ENCODE measurements at places on chromosomes 2 and 18. TPM values are rescaled to one million over a fixed set of nuclear protein-coding genes. Genes with fewer than 3 reads are reported as not detected.

DNA sequence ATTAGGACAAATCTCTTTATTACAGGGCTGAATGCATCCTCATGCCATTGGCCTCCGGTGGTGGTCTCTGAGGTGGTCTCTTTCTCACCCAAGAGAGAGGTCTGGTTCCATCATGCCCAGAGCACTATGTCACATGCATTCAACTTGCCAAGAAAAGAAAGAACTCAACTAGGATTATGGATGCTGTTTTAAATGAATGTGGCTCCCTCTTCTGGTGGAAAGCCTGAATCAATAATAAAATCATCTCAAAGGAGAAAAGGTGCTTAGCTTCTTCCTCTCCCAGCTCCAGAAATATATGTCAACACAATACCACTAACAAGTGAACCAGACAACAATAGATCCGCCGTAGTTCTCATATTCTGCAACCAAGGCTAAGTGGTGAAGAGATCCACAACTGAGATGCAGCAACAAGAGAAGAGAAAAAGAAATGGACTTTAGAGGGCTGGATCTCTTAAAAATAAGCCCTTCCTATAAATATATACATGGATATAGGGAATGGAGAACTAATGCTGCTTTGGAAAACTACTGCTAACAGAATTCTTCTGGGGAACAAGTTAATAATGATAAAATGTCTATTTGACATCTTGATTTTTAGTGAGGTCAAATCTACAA lies 396.8 kb downstream of the NCKAP5 start:
- DNase-seq, result peak; percentile 53

GRCh38 chr2:239204876-239205468 lies 195.8 kb downstream of the HDAC4 start:
- no peak for DNase-seq

DNA sequence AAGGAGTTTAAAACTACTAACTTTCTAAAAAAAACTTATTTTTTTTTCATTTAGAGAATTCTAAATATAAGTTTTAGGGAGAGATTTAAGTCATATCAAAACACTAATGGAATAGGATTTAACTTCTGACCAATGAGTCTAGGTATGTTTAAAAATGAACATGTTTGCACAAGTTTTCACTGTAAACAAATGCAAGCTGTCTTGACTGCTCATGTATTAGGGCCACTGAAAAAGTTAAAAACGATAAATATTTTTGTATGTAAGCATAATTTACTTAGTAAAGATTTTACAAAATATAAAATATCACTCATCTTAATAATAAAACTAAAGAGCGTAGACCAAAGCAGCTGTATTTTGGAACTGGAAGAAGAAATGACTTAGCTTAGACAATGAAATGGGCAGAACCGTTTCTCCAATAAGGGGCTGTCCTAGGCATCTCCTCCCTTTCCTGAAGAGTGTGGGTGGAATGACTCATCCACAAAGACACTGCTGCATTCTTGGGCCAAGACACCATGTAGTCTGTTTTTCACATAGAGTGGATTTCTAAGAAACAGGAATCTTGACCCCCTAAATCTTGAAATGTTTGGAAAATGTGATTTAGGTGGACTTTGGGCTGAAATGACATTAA lies 118.8 kb downstream of the MEP1B start:
- no peak for DNase-seq

GRCh38 chr18:658001-658946 lies 821 bp downstream of the TYMS start:
- peak; percentile 84 for DNase-seq

DNA sequence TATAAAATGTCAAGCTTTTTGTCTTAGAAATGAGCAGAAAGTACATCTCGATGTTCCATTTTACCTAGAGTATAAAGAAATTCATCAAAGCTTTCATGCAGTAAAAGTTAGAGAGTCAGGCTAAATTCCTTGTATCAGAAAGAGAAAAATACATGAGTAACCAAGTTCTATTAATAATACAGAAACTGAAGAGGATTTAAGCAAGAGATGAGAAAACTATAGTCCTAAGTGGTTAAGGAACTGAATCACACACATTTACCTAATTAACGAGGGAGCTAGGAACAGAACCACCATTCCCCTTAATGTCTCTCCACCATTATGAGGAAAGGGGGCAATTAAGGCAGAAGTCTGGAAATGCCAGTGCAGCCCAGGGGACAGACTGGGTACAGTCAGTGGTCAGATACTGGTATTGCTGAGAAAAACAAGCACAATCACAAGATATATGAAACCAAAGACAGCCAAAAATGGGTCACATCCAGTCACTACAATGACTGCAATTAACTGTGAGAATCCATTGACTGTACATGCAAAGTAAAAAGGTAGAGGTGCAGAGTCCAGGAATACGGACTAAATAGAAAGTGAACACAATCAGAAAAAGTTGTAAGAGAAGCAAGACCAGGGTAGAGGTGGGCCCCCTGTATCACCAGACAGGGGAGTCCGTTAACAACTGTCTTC lies 23.9 kb downstream of the MAP4K3 start:
- no peak for DNase-seq

- no peak for DNase-seq
These were observed 53.9 kb downstream of the SPATS2L start for GRCh38 chr2:200360364-200360763.

DNA sequence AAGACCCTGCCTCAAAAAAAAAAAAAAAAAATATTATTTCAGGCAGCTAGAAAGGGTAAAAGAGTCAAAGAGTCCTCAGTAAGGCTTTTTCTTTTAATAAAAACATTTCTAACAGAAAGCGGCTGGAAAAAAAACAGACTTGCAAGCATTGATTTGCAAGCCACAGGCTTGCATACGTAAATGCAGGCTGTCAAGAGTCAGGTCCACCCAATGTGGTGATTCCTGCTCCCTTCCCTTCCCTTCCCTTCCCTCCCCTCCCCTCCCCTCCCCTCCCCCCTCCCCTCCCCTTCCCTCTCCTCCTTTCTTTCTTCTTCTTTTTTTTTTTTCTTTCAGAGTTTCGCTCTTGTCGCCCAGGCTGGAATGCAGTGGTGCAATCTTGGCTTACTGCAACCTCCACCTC lies 74.4 kb upstream of the GULP1 start:
- DNase-seq, result no peak

- DNase-seq, result peak; percentile 37
These were observed 58.1 kb upstream of the SDC1 start for GRCh38 chr2:20282916-20283592.

DNA sequence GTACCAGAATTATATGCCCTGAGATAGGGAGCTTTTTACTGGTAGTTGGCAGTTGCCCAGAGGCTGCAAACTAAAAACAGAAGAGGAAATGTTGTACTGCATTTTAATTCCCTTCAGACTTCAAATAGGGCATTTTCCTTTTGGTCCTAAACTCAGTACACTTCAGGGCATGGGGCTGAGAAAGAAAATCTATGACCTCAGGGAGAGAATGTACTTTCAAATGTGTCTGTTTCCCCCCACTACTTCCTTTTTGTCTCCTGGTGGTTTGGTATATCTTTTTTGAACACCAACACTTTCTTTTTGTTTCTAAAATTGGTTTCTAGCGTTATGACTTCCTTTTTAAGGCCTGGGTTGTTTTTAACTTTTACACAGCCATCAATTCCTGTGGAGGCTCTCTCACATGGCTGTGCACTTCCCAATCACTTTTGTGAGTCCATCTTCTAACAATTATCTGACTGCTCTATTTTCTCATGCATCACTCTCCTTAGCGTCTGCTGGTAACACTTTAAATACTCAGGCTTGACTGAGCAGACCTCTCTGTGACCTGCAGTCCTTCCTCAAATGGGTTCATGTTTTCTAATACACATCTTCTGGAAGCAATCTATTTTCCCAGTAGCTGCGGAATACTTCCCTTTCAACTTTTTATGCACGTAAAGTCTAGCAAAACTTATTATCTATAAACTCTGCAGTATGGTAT lies 596.0 kb downstream of the LRP1B start:
- no peak for DNase-seq

- DNase-seq, result no peak
These were observed 14.6 kb downstream of the ADI1 start for GRCh38 chr2:3504741-3505140.

GRCh38 chr2:124482551-124482950 lies 457.5 kb downstream of the CNTNAP5 start:
- DNase-seq, result no peak

DNA sequence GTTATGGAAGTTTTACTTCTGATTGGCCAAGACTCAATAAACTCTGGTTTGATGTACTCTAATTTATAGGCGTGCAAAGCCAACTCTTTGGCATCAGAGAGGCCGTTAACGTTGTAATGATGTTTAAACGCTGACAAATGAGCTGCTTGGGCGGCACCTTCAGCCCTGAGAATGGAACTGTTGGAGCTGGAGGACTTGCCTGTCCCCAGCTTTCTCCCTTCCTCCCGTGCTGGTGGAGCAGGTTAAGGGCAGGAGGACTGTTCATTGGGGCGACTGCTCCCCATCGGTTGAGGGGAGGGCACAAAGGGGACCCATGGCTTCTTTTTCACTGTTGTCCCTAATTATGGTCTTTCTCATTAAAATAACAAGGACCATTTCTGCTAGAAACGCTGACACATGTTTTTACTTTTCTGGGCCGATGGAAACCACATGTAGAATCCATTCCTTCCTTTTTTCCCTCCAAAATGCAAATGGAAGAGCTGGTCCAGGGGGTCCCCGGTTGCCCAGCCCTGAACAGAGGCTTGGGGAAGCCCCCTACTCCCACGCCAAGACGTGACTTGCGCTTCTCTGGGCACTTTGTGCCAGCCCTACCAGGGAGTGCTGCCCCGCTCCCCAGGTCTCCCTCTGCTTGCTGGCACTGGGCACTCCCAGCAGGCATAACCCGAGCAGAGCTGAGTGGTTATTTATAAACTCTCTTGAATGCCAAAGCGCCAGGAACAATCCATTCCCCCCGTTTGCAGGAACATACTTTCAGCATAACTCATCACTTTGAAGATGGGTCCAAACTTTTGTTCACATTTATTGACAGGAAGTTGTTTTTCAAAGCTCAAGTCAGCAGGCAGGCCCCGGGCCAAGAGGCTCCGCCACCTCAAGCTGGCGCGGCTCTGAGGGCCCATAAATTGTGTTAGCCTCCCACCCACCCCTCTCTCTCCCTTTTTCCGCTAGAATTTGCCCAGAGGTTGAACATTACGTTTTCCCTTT lies 170.1 kb downstream of the ASB1 start:
- DNase-seq, result peak; percentile 65

Gene PXDN
- 180 TPM for polyA plus RNA-seq

Gene CHRNG
- 1.1 TPM for polyA plus RNA-seq

Gene DYNAP
- polyA plus RNA-seq, result not detected

Gene AOX1
- 2.5 TPM for polyA plus RNA-seq

Gene EIF4E2
- polyA plus RNA-seq, result 102 TPM

Gene SERPINB2
- polyA plus RNA-seq, result not detected

Gene REEP1
- polyA plus RNA-seq, result 4.1 TPM

Gene VIT
- not detected for polyA plus RNA-seq

Gene SERPINB3
- 0.22 TPM for polyA plus RNA-seq

Gene CFC1B
- not detected for polyA plus RNA-seq

Measured in right renal pelvis (tissue), 4 donors.